ENCODE measurements at places on chromosomes 7 and 10. TPM values are rescaled to one million over a fixed set of nuclear protein-coding genes. Genes with fewer than 3 reads are reported as not detected.

TDRD1 gene
- 0.23 TPM for total RNA-seq

DNA sequence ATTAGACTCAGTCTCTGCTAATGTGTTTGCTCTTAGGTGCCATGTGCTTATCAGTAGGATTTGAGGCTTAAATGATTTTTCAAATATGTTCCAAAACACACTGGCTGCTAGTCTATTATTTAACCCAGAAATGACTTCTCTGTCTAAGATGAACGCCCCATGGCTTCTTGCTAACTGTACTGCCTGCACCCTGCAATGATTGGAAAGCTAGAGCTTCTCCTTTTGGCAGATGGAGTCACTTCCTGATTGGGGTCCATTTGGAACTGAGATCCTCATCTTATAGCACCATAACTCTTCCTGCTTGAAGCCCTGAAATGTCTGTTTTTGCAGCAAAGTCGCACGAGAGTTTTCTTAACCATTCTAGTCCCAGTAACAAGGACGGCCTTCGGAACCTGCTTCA is 186.5 kb upstream of the ADO start:
- DNase-seq: no peak

GPRIN2 gene
- 9.4 TPM for total RNA-seq

GRCh38 chr10:86961481-86962091 is 3.2 kb downstream of the SNCG start:
- DNase-seq: no peak

GRCh38 chr7:16528520-16528919 is 1.9 kb downstream of the LRRC72 start:
- DNase-seq: no peak

GRCh38 chr10:76430061-76430645 is 998.7 kb downstream of the LRMDA start:
- DNase-seq: no peak

DNA sequence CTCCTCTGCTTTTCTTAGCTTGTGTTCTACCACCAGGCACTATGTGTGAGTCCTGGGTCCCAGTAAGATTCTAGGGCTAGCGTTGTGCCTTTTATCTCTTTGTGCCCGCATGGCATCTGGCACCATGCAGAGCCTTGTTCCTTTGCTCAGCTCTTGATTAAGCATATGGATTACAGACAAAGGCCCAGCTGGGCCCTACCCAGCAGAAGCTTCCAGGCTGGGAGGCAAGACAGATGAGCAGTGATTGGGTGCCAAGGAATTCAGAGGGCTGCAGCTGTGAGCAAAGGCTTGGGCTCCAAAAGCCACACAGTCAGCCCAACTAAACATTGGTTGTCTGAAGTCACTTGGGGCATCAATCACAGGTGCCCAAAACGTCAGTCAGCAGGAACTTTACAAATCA is 2.0 kb downstream of the ACSM6 start:
- no peak for DNase-seq
